Stimulated activated memory B cell treated with anti-CD40 and anti-IgM and Interleukin-4, amounts not matched to agents 10 μg/mL and 1 μg/mL and 100 μg/mL, for 72 hours (primary cell): ENCODE measurements at places on chromosomes 11 and 22.
A peak's percentile ranks its signal among the peaks of the same experiment; 100 is the strongest.

GRCh38 chr22:29810216-29810615 is 27.9 kb downstream of the ASCC2 start:
- no peak for ATAC-seq

DNA sequence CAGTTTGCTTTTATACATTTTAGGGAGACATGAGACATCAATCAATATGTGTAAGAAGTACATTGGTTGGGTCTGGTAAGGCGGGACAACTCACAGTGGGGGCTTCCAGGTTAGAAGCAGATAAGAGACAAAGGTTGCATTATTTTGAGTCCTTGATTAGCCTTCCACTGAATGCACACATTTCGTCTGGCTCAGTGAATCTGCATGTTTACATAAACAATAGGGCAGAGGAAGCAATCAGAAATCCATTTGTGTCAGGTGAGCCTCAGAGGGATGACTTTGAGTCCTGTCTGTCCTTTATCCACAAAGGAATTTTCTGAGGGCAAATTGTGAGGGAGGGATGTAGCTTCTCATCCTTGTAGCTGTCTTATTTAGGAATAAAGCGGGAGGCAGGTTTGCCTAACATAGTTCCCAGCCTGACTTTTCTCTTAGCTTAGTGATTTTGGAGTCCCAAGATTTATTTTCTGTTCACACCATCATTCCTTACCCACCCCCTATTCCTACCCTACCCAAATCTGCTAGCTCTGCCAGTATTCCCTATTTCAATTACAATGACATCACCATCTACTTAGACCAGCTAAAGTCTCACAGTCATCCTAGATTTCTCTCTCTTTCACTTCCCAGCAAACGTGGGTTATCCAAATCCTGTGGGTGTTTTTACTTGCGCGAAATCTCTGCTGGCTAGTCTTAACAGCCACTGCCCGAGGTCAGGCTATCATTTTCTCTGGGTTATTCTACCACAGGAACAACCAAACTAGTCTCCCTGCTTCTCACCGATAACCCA is 2.9 kb downstream of the SC5D start:
- no peak for ATAC-seq

DNA sequence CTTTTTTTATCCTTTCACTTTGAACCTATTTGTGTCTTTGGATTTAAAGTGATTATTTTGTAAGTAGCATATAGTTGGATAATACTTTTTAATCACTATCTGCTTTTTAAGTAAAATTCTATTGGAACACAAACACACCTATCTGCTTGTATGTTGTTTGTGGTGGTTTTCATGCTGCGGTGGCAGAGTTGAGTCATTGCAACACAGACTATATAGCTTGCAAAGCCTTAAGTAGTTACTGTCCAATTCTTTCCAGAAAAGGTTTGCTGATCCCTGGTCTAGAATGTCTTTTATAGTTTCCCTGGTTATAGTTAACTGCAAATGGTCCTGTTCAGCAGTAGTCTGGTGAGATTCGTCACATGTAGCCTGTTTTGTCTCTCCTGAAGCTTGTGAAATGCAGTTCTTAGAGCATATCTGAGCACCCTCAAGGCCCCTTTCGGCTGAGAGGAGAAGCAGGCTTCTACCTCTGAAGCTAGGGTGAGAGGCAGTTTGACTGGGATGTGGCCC is 21.5 kb downstream of the SHANK3 start:
- no peak for ATAC-seq

DNA sequence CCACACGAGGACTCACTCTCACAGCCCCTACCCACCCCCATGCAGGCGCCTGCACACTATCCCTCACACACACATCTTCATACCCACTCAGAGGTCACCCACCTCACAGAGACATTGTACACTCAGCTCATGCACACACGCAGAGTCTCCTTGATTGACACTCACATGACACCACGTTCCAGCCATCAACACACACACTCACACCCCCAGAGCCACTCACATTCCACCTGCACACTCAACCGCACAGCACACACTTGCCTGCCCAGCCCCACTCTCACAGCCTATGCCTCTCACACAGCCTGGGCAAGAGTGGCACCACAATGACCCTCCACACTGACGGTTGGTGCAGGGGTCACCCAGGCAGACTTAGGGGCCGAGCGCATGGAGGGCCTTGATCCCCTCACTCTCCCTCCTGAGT is 2.2 kb downstream of the SPI1 start:
- ATAC-seq: no peak

GRCh38 chr11:122422682-122423081 is 232.8 kb upstream of the UBASH3B start:
- no peak for ATAC-seq

DNA sequence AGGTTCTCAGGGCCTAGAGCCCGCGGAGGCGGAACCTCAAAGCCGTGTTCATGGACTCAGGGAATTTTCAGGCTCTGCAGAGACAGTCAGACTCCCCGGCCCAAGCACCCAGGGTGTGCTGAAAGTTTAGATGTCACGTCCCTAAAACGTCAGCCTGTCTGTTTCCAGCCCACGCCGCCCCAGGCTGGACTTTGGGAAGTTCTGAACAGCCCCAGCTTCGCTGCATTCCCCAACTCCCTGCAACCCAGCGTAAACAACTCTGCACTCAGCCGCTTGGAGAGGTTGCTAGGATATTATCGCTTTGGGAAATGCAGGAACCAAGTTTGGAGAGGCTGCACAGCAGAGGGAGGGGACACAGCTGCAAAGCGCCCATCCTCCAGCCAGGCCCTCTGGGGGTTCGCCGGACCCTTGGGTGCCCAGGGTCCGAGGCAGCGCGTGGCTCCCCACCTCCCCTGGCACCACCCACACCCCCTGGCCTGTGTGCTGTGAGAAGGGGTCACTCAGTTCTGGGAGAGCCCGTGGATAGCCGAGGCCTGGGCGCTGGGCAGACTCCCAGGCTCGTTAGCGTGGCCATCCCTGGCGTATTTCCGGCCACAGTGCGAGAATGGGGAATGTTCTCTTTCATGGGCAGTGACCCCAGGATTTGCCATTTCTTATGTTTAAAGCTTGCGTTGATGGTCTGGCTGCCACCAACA is 120.5 kb upstream of the FGF3 start:
- peak; percentile 52 for ATAC-seq

DNA sequence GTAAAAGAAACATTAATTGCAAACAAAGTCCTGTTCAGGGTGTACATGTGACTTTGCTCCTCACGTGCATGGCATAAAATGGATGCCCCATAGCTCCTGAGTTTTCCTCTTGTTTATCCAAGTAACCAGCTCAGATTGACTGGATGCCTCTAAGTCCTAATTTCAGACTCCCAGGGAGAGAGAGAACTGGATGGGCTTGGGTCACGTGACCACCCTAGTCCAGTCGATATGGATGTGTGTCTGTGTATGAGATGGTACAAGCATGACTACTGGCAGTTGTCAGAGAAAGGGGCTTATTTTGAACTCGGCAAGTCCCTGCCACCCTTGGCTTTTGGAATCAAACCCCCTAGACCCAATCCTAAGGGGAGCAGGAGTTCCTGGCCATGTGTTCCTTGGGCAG is 35.4 kb upstream of the PLET1 start:
- no peak for ATAC-seq

DNA sequence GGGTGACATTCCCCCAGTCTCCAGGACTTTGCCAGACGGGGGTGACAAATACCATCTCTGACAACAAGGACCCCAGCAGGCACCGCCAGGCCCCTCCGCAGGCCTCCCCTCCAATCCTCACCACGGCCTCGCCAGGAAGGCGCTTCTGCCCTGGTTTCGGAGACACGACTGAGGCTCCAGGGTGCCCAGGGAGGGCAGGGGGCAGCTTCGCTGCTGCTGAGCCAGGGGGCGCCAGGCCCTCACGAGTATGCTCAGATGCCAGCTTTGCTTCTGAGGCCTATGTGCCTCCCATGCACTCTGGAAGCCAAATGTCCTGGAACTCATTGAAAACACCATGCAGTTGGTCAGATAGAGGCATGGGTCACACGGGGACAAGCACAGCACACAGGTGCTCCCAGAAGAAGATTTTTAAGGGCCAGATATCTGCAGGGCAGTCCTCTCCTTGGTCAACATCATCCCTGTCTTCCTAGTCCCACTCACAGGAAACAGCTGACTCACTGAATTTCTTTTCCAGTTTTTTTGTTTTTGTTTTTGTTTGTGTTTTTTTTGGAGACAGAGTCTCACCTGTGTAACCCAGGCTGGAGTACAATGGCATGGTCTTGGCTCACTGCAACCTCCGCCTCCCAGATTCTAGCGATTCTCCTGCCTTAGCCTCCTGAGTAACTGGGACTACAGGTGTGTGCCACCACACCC is 19.9 kb downstream of the BID start:
- ATAC-seq: no peak

DNA sequence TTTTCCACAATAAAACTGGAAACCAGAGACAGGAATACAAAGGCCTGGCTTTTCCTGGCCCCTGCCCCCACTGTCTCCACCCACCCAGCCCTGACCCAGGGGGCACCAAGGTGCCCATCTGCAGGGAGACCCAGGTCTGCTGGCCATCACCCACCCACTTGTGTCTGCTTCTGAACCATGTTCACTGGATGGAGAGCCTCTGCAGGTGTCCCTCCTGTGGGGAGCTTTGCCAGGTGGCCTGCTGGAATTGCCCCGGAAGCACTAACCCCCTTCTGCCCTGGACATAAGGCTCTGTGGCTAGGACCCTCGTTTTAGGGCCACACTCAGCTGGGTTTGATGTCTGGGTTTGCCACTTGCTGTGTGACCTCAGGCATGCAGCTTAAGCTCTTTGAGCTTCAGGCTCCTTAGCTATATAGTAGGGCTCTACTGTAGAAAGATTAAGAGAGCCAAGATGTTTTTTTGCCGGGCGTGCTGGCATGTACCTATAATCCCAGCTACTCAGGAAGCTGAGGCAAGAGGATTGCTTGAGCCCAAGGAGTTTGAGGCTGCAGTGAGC is 3.9 kb downstream of the SCARF2 start:
- ATAC-seq: no peak

- no peak for ATAC-seq
These were observed 17.6 kb upstream of the NCR3LG1 start for GRCh38 chr11:17333799-17334586.

GRCh38 chr11:10864688-10865087 is 6.8 kb upstream of the ZBED5 start:
- no peak for ATAC-seq

- ATAC-seq: no peak
These were observed 267.6 kb upstream of the DDI1 start for GRCh38 chr11:103768816-103769215.

GRCh38 chr11:126838779-126839178 is 161.8 kb downstream of the KIRREL3 start:
- ATAC-seq: peak; percentile 10

DNA sequence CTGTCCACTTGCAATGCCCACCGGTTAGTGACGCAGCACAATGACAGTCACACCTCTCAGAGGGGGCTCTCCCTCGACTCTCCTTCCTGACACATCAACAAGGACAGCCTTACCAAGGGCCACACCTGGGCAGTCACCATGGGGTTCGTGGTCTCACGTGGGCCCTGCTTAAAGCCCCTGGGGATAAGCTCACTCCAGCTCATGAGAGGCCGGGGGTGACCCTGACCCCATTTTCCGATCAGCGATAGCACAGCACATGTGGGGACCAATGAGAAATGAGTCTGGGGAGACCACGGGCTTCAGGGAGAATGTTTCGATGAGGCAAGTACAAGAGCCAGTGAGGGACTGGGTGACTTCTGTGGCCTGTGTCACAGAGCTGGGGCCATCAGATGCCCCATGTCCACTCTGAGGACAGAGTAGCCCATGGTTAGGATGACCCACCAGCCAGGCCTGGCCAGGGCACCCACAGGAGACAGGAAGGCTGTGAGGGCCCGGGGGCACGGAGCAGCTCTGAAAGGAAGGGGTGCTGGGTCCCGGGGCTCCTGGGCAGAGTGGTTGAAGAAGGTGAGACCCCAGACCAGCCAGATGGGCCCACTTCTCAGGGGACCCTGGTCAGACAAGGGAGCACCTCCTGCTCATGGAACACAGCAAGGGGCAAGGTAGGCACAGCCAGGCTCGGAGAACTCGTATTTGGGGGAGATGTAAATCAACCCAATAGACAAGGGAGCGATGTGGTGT is 128.8 kb downstream of the MED15 start:
- ATAC-seq: no peak

- ATAC-seq: no peak
These were observed 38.0 kb downstream of the TMEM45B start for GRCh38 chr11:129853518-129854231.

DNA sequence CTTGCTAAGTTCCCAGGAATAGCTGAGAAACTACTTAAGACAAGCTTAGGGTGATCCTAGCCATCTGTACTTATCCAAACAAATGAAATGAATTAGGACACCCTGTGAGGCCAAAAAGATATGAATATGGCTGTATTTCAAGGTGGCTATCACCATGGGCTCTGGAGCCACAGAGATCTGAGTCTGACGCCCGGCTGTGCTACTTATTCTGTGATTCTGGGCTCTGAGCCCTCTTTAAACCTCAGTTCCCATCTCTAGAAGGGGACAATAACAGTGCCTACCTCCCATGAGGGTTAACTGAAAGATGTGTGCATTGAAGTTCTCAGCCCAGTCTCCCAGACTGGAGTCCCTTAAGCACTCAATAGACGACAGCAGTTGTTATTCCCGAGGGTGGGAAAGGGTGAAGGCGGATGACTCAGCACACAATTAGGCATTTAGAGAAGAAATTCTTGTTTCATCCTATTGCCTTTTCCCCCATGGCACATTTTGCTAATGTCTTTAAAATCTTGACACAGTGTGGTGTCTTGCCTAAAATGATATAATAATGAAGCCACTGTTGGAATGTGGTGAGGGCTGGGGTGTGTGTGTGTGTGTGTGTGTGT is 132.5 kb downstream of the ADAMTS15 start:
- no peak for ATAC-seq

GRCh38 chr22:25025491-25026400 is 73.2 kb downstream of the KIAA1671 start:
- ATAC-seq: no peak

DNA sequence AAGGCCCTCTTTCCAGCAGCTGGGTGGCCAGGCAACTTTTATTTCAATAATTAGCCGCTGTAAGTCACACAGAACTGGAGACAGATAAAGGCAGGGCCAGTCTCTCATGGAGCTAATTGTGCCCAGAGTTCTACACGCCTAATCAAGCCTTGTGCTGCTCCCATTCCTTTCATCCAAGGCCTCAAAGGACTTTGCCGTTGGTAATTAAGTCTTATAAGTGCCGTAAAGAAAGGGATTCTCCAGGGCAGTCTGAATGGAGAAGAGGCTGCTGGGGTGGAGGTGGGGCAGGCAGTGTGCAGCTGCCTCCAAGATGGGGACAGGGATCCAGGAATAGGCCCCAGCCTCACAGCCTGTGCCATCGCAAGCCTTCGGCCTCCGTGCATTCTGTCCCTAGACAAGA is 357.9 kb downstream of the TENM4 start:
- no peak for ATAC-seq

- ATAC-seq: no peak
These were observed 52.4 kb upstream of the RBFOX2 start for GRCh38 chr22:36081023-36081431.

DNA sequence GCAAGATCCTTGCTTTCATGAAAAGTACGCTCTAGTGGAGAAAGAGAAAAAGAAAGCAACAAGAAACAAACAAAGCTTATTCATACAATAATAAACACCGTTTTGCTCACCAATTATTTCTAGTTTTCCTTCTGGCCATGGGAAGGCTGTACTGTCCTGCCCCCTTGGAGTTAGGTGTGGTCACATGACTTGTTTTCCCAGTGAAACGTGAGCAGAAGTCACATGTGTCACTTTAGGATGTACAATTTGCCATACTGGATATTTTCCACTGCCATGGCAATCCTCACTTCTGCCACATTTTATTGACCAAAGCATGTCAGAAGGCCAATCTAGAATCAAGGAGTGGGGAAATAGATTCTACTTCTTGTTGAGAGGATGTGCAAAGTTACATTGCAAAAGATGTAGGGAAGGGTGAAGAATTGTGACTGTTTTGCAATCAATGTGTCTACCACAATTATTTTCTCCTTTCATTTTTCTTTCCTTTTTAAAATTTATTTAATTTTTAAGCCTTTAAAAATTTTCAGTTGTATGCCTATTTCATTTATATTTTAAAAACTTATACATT is 24.3 kb upstream of the TRAF6 start:
- no peak for ATAC-seq
